ENCODE measurements at places on chromosomes 3 and 15. TPM values are rescaled to one million over a fixed set of nuclear protein-coding genes. Genes with fewer than 3 reads are reported as not detected.

Gene LHFPL4
- not detected for total RNA-seq

Gene GOLGA8G
- total RNA-seq = under 0.01 TPM

Gene ZBBX
- total RNA-seq = not detected

Gene CHRM5
- 0.06 TPM for total RNA-seq

DNA sequence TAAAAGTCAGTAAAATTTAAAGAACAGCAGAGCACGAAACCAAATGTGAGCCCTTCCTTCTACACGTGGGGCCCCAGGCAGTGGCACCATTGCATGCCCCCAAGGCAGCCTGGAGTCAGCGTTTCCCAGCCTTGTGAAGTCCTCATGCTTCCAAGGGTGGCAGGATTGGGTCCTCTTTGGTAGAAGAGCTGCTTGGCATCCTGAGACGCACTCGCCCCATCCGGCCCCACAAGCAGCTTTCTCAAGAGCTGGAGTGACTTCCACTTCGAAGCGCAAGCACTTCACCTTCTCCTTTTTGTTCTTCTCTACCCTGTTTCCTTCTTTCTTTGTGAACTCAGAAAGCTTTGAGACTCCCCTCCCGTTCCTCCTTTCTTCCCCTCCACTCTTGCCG lies 34.7 kb downstream of the ZNF710 start:
- DNase-seq = no peak

GRCh38 chr15:31208817-31209216 lies 107.3 kb upstream of the TRPM1 start:
- no peak for DNase-seq

Gene CIDEC
- not detected for total RNA-seq
